ENCODE measurements at places on chromosomes 7 and 10.

GRCh38 chr10:60206735-60207134 lies 182.9 kb downstream of the ANK3 start:
- DNase-seq = no peak

GRCh38 chr7:51455948-51456347 lies 139.3 kb upstream of the COBL start:
- no peak for DNase-seq

DNA sequence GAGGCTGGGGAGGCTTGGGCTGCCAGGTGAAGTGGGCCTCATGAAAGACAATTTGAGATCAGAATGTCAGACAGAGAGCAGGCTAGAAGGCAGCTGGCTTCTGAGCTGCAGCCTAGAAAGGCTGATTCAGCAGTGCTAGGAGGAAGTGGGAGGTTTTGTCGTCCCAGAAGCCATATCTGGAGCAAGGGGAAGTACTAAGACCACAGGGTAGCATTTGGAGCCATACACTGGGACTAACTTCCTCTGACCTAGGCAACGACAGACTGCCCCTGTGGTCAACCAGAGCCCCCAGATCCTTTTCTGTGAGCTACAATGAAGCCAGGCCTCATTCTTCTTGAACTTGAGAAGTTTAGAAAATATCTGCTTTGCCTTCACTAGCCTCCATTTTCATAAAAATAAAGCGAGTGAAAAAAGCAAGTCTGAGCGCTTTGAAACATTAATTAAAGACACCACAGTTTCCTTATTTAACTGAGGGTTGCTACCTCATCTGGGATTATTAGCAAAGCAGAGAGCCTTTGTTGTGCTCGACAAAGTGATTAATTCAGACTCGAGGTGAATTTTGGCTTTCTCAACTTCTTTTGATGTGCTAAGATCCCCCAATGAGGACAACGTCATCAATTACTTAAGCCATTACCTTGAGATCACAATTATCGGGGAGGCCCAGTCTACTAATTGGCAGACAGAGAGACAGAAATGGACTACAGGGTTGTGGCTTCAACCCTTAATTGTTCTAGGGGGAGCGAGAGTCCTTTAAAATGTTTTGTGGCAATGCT lies 26.6 kb downstream of the TBXAS1 start:
- no peak for DNase-seq

- no peak for DNase-seq
Measured at GRCh38 chr10:87875929-87876571, 12.6 kb downstream of the PTEN start.

- no peak for DNase-seq
Measured at GRCh38 chr7:158461824-158462223, 125.8 kb downstream of the PTPRN2 start.

DNA sequence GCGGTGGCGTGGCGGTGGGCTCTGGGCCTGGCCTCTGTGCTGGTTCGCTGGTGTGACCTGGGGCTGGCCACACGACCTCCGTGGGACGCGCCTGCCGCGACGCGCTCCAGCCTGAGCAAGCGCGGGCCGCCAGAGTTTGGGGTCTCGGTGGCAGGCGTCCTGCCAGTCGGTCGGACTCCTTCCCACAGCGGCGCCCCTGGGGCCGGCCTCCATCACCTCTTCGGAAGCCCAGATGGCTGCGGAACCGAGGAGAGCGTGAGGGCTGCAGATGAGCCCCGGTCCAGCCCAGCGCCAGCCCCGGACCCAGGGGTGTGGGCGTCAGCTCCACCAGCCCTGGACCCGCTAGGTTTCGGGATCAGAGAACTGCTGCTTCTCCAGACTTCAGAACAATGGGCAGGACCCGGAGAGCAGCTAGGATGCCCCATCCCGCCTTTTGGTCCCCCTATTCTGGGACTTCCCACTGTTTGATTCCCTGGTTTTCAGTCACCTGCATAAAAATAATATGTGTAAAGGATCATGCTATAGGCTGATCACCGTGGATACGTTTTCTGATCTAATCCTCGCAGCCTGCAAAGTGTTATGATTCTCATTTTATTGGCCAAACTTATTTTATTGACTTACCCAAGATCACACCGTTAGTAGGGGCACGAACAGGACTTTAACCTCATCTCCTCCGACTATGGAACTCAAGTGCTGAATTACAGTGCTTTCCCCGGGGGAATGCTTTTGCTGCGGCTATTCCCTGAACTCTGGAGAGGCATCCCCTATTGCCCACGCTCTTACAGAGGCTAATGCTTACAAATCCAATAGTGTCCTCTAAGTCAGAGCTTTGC lies 2.8 kb downstream of the CYP26C1 start:
- DNase-seq = no peak

GRCh38 chr7:130009848-130010688 lies 41.1 kb downstream of the ZC3HC1 start:
- no peak for DNase-seq

- no peak for DNase-seq
Measured at GRCh38 chr10:94878649-94879048, 59.8 kb upstream of the CYP2C9 start.

GRCh38 chr10:34176351-34176750 lies 638.7 kb downstream of the PARD3 start:
- no peak for DNase-seq

- DNase-seq = no peak
Measured at GRCh38 chr7:37109843-37110242, 338.8 kb downstream of the ELMO1 start.

GRCh38 chr10:28640551-28640950 lies 36.8 kb upstream of the BAMBI start:
- no peak for DNase-seq

GRCh38 chr10:79283616-79284015 lies 63.7 kb upstream of the PPIF start:
- no peak for DNase-seq

DNA sequence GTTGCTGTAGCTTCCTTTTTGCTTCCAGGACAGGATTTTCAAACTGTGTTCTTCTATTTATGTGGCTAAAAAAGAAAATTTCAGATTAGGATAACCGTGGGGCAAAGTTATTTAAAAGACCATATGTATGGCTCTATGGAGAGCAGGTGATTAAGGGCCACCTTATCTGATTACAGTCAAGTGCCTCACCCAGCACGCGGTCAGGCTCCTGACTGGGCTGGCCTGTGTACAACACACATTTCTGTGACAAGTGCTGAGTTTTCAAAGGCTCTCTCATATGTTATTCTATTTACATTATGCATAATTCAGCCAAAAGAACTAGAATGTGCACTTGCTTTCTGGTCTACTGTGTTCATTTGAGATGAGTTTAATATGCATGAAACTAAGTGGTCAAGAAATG lies 547.4 kb downstream of the PHTF2 start:
- no peak for DNase-seq

DNA sequence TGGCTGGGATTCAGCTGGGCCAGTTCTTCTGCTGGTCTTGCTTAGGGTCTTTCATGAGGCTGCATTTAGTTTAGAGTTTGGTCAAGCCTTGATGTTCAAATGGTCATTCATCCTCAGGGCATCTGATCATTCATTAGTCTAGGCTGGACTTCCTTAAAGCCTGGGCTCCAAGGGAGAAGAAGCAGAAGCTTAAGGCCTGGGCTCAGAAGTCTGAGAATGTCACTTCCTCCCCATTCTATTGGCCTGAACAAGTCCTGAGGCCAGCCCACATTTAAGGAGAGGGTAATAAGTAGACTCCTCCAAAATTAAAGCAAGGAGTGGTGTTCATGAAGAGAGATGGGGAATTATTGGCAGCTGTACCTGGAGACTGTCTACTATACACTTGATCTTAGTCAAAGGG lies 193.2 kb upstream of the HABP2 start:
- no peak for DNase-seq

DNA sequence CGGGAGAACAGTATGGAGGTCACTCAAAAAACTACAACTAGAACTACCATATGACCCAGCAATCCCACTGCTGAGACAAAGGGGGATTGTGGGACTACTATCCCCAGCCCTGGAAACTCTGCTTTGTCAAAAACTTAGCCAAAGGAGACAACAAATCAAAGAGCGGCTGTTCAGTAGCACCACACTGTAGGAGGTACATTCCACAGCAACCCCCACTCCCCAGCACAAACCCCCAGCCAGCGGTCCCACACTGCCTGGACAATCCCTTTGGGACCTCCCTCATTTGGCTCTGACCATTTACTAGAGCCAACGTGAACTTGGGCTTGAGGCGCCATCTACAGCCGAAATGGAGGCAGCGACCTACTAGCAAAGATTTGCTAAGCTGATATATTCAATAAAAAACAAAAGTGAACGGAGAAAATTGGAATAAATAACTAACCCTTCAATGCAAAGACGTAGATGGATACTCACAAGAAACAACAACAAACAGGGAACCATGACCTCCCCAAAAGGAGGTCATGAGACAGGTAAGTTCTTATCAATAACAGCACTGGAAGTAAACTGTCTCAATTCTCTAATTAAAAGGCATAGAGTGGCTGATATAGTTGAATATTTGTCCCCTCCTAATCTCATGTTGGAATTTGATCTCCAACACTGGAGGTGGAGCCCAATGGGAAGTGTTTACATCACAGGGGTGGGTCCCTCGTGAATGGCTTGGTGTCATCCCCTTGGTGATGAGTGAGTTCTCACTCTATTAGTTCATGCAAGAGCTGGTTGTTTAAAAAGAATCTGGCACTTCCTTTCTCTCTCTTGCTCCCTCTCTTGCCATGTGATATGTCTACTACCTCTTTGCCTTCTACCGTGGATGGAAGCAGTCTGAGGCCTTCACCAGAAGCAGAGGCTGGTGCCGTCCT lies 119.0 kb upstream of the KCNMA1 start:
- DNase-seq = no peak

DNA sequence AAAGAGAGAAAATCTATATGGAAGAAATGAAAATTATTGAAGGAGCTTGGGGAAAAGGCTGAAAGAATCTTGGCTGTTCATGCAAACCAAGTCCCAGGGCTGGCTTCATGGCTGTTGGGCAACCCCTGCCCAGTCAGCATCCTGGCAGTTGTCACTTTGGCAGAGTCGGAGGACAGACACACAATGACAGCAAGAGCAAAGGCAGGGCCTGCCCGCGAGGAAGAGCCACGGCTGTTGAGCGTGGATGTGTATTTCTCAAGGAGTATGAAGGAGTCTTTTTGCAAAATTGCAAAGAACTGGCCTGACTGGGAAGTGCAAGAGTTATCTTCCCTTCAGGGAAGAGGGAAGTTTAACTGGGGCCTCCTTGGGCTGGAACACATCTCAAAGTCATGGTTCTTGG lies 11.7 kb downstream of the PTPRE start:
- DNase-seq = no peak

GRCh38 chr10:86355571-86356038 lies 11.0 kb downstream of the GRID1 start:
- no peak for DNase-seq

- no peak for DNase-seq
Measured at GRCh38 chr7:12398186-12398585, 5.5 kb downstream of the VWDE start.

DNA sequence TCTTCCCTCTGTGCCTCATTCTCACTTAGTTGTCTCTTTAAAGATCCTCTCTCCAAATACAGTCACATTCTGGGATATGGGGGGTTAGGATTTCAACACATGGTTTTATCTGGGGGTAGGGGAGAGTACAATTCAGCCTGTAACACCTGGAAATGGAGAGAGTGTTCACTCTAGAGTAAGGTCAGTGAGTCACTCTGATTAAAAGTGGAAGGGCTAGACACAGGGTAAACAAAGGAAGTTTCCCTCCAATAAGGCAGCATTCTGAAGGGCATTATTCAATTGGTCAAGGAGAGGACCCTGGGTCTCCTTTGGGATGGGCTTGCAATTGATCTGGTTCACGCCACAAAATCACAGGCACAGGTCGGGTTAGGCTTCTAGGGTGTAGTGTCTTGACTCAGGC lies 232.8 kb upstream of the NPSR1 start:
- no peak for DNase-seq

GRCh38 chr7:74043523-74043951 lies 15.6 kb downstream of the ELN start:
- no peak for DNase-seq

DNA sequence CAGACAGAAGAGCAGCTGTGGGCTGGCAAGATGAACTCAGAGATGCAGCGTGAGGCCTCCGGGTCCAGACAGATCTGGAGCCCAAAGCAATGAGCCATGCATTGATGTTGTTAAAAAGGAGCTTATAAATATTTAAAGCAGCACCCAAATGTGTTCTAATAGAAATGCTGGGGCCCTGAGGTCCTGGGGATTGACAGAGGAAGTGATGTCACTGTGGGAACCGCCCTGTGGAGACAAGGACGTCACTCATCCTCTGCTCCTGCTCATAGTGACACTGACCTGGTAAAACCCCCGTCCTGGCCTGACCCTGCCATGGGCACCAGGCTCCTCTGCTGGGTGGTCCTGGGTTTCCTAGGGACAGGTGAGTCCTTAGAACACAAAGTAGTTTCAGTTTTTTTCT lies 197.0 kb upstream of the PRSS58 start:
- no peak for DNase-seq

DNA sequence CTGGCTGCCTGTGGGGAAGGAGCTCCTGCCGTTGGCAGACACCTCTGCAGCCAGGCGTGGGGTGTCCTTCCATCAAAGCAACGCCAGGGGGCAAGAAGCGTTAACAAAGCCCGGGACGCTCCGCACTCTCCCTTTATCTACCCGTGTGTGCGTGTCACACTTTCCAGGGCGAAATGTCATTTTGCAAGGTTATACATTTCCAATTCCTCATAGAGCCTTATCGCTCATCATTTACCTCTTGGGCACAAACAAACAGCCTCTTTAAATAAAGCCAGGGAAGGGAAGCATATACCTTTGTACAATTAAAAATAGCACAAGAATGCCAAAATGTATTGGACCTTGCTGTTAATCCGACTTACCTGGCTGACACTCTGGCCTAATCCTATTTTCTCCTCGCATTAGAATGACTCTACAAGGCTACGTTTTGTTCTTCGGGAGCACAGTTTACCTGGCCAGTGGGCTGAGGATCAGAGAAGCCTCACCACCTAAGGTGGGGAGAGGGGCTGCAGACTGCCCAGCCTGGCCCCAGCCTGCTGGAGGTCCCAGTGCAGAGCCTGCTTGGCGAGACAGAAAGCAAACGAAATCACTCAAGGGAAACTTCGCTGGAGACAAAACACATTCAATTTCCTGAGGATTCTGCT lies 77.6 kb upstream of the EN2 start:
- peak; percentile 62 for DNase-seq

GRCh38 chr7:79984210-79984609 lies 150.4 kb upstream of the GNAI1 start:
- DNase-seq = no peak

DNA sequence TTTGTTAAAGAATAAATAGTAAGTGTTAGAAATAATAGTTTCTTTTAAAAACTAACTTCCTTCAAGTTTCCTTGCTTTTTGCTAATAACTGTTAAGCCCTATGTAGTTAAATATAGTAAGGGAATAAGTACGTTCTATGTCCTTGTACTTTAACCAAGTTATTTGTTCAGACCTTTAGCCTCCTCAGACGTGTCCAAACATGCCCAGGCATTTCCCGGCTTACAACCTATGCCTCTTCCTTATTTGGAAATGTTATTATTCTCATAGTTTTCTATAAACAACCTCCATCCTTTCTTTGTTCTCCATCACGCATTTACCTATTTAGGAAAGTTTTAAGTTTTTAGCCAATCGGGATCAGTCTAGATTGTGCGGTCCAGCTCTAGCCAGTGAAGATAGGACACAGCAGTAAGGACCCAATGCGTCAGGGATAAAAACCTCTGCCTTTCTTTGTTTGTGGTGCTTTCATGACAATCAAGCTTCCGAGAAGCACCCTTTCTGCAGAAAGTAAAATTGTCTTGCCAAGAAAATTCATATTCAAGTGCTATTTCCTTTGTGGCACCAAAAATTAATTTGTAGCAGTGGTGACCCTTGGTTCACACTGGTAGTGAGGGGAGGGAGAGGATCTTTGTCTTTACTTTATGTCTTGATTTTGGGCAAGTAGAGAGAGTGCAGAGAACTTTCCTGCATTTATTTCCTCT lies 851.3 kb upstream of the POM121L12 start:
- DNase-seq = no peak

GRCh38 chr7:29277436-29278215 lies 83.1 kb downstream of the CHN2 start:
- no peak for DNase-seq

Measured in activated T-cell treated with anti-CD3 and anti-CD28 coated beads, Interleukin-2, amount 50 U/mL, for 1 hour (primary cell).